A549 treated with AZD2906 at 1 μM for 4 hours (cell line): ENCODE measurements at places on chromosomes 2 and 18. TPM values are rescaled to one million over a fixed set of nuclear protein-coding genes. Genes with fewer than 3 reads are reported as not detected.

SLC9A4 gene
- not detected in 5 replicates for total RNA-seq

PSMD14 gene
- total RNA-seq: 94.5 to 129 TPM (median 97.0 TPM) in 5 replicates

C2orf78 gene
- total RNA-seq: not detected in 5 replicates

COL5A2 gene
- total RNA-seq: 45.3 to 79.4 TPM (median 67.0 TPM) in 5 replicates

HOXD4 gene
- total RNA-seq: 0.15 to 0.52 TPM (median 0.38 TPM) in 5 replicates

TBR1 gene
- 0.01 to 0.20 TPM (median 0.06 TPM) in 4 of 5 replicates, not detected in the other for total RNA-seq

PDE1A gene
- total RNA-seq: 0.15 to 0.30 TPM (median 0.19 TPM) in 5 replicates

ASB18 gene
- total RNA-seq: not detected in 5 replicates

DCDC2C gene
- 0.15 to 0.82 TPM (median 0.40 TPM) in 5 replicates for total RNA-seq

ATOH8 gene
- total RNA-seq: 19.8 to 30.1 TPM (median 27.1 TPM) in 5 replicates

CDKL4 gene
- total RNA-seq: not detected in 5 replicates

IL1B gene
- total RNA-seq: 0.07 to 0.21 TPM (median 0.14 TPM) in 5 replicates

SNTG2 gene
- total RNA-seq: not detected in 5 replicates

AKAIN1 gene
- not detected in 5 replicates for total RNA-seq

EVX2 gene
- 0.01 TPM in 1 of 5 replicates, not detected in the others for total RNA-seq

TLX2 gene
- total RNA-seq: 0.24 to 0.37 TPM (median 0.30 TPM) in 5 replicates

CD207 gene
- total RNA-seq: not detected in 5 replicates

CRACDL gene
- 3.4 to 4.6 TPM (median 3.7 TPM) in 5 replicates for total RNA-seq

SNED1 gene
- total RNA-seq: 0.53 to 1.5 TPM (median 1.1 TPM) in 5 replicates

MGAT5 gene
- total RNA-seq: 13.7 to 17.4 TPM (median 14.7 TPM) in 5 replicates

RASGRP3 gene
- 0.58 to 0.98 TPM (median 0.72 TPM) in 5 replicates for total RNA-seq

ITSN2 gene
- 18.5 to 22.7 TPM (median 21.5 TPM) in 5 replicates for total RNA-seq

SERPINB13 gene
- total RNA-seq: not detected in 5 replicates

HOXD3 gene
- total RNA-seq: 0.06 to 0.16 TPM (median 0.09 TPM) in 5 replicates

NPAS2 gene
- total RNA-seq: 65.9 to 86.8 TPM (median 81.3 TPM) in 5 replicates

IL1RN gene
- total RNA-seq: 0.16 to 0.37 TPM (median 0.33 TPM) in 5 replicates

CCDC68 gene
- total RNA-seq: 3.8 to 7.4 TPM (median 5.3 TPM) in 5 replicates

AGXT gene
- total RNA-seq: not detected in 5 replicates

FSHR gene
- not detected in 5 replicates for total RNA-seq

KLHL14 gene
- not detected in 5 replicates for total RNA-seq

ICOS gene
- not detected in 5 replicates for total RNA-seq

KCNE4 gene
- 0.37 to 0.56 TPM (median 0.48 TPM) in 5 replicates for total RNA-seq

FHOD3 gene
- total RNA-seq: 2.2 to 2.9 TPM (median 2.3 TPM) in 5 replicates

ERBB4 gene
- 0.01 TPM in 1 of 5 replicates, not detected in the others for total RNA-seq

CXXC1 gene
- total RNA-seq: 36.0 to 45.4 TPM (median 41.4 TPM) in 5 replicates

NOSTRIN gene
- total RNA-seq: 1.2 to 2.5 TPM (median 1.9 TPM) in 5 replicates

FLACC1 gene
- total RNA-seq: 0.14 to 0.20 TPM (median 0.17 TPM) in 3 of 5 replicates, not detected in the others

CD8B2 gene
- not detected in 5 replicates for total RNA-seq

C1QL2 gene
- 0.31 to 0.76 TPM (median 0.64 TPM) in 5 replicates for total RNA-seq

LYG1 gene
- total RNA-seq: 1.0 to 2.2 TPM (median 1.7 TPM) in 5 replicates
